ENCODE measurements at places on chromosomes 12 and 14.

- DNase-seq, result no peak
These were observed 4.8 kb downstream of the IFNG start for GRCh38 chr12:68154779-68155178.

DNA sequence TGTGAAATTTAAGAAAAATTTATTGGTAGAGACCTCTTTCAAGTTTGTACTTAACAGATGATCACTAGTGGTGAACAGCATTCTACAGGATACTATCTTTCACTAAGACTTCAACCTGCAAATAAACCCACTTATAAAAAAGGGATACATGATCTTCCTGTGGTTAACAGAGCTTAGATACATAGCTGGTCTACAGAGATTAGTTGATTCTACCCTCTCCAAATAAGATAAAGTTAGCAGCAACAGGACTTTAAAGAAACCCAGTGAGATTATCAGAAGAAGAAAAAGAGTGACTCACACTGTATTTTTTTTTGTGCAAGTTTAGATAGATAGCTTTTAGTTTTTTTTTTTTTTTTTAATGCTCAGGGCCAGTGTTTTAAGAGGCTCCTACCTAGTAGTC, 34.5 kb downstream of the USP44 start:
- no peak for DNase-seq

DNA sequence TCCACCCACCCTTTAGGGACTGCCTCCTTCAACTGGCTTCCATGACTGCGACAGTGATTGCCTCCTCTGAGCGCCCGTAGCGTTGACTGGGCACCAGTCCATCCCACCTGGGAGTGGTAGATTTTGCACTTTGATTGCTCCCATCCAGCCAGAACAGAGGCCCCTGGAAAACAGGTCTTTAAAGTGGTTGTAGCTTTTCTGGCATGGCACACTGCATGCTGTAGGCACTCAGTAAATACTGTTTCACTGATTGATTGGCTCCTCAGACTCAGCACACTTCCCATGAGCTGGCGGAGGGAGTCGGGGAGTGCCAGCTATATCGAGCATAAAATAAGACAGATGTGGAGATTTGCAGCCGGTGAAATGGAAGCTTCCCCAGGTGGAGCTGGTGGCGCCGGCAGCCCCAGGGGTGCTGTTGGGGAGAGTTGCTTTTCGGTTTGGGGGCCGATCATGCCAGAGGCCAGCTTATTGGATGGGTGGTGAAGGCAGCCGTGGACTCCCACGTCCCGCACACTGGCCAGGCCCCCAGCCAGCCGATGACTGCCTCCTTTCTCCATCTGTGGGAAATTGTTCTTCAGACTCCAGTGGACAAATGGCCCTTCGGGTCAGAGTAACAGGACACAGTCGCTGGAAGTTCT, 200.2 kb downstream of the TSPAN9 start:
- no peak for DNase-seq

DNA sequence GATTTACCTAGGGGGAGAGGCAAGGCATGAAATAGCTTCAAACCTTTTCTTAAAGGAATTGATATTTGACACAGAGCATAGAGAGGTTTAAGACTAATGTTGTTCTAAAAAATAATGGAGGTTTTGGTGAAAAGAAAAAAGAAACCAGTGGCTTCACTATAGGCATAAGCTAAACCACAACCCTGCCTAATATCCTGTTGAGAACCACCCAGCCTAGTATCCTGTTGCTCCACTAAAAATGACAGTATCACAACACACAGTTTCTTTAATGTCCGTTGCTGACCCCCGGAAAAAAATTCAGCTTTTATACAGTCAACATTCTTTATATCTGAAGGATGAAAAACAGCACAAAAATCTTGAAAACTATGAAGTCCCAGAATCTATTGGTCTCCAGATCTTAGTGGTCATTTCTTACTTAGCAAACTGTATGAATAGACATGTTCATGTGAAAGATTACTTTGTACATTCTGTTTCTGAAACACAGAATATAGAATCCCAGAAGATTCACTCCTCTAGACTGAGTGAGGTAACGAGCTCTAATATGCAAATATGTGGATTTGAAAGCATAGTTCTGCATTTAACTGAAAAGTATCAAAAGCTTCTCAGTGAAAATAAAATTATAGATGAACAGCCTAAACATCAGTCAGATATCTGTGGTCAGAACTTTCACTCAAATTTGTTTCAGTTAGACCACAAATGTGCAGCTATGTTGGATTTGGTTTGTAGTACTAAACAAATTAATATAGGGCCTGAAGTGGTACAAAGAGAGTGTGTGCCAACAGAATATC, 40.5 kb downstream of the GALC start:
- DNase-seq, result no peak

- DNase-seq, result no peak
These were observed 36.4 kb downstream of the MEG3 start for GRCh38 chr14:100862277-100862676.

DNA sequence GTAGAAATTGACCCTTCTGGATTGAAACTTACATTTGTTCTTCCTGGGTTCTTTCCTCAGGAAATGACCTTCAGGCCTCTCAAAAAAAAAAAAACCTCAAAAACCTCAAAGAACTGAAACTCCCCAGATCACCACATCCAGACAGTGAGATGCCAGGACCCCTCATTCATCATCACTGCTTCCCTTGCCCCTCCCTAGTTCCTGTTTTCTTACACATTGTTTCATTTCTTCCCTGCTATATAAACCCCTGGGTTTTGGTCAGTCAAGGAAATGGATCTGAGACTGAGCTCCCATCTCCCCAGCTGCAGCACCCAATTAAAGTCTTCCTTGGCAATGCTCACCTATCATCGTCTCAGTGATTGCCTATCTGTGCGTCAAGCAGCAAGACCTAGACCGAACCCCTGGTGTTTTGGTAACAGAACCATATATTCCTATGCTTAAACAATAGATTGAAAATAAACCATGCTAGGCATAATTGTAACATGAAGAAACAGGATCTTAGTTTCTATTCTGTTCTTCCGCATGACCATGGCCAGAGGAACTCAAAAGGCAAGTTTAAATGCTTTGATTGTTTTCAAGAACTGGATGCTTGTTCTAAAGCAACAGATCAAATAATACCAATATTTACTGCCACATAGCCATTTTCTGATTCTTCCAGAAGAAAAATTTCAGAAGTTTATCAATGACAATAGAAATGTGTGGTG, 108.0 kb upstream of the MAX start:
- DNase-seq, result no peak

DNA sequence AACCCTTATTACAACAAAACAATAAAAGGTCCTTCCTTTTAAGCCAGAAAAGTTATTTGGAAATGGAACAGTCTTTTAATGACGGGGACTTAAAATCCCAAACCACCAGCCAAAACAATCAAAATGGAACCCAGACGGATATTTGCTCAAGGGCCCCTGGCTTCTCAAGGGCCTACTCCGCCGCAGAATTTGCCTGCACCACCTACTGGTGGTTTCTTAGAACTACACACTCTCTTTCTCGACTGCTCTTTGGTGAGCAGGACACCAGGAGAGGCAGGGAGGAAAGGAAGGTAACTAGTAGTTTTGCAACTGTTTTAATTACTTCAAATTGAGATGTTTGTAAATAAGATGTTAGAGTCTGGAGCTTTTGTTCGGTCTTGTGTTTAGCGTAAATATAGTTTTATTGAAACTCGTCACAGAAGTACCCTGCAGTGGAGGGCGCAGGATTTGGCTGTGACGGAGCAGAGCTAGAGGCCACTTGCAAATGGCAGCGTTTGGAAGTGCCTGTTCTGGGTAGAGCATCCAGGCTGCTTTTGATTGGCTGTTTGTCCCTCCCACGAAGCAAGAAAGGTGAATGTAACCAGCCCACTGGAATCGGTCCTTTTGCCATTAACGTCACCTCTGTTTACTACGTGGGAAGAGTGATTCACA, 238.5 kb downstream of the CACNA1C start:
- peak; percentile 19 for DNase-seq

GRCh38 chr14:87899228-87899627, 93.8 kb downstream of the GALC start:
- no peak for DNase-seq

- no peak for DNase-seq
These were observed 167.4 kb downstream of the RPS29 start for GRCh38 chr14:49418789-49419188.

- DNase-seq, result no peak
These were observed 946 bp downstream of the DDX24 start for GRCh38 chr14:94079891-94080620.

DNA sequence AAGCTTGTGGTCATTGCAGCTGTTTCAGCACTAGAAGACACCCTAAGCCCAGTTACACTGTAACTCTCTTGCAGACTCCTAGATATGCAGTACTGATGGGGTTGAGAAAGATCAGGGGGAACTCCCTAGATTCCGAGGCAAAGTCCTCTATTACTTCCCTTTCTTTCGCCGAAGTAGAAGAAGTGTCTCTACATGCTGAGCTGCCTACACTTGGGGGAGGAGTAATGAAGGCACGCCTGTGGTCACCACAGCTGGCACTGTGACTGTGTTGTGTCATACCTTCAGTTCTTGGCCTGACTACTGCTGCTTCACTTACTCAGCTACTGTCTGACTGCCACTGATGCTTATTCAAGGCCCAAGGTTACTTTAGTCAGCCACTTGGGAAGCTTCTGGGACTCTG, 35.1 kb upstream of the RPL10L start:
- no peak for DNase-seq

DNA sequence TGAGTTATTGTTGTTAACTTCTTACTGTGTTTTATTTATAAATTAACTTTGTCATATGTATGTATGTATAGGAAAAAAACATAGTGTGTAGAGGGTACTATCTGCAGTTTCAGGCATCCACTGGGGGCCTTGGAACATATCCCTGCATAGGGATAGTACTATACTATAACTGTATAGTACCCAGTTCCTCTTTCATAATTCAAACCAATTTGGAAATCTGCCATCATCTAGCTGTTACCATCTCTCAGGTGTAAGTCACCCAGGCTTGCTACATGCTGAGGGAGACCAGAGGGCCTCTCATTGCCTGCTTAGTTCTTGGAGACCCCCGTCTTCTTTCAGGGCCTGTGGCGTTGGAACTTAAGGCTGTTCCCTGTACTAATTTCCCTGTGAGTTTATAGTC, 12.9 kb upstream of the DCD start:
- DNase-seq, result no peak

DNA sequence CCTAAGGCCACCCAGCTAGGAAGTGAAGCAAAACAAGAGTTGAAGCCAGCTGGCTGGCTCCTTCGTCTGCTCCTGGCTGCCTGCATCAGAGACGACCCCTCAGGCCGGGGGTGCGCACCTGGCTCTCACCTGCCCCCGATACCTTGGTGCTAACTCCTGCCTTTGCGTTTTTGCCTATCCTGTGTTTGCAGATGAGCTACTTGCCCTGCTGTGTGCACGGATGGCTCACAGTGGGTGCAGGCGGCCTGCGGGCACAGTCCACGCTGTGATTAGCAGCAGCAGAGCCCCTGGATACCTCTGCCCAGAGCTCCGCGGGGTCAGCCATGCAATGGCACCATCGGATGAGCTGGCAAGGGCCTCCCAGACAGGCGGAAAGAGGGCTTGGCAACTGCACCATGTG, 31.2 kb upstream of the FZD10 start:
- no peak for DNase-seq

DNA sequence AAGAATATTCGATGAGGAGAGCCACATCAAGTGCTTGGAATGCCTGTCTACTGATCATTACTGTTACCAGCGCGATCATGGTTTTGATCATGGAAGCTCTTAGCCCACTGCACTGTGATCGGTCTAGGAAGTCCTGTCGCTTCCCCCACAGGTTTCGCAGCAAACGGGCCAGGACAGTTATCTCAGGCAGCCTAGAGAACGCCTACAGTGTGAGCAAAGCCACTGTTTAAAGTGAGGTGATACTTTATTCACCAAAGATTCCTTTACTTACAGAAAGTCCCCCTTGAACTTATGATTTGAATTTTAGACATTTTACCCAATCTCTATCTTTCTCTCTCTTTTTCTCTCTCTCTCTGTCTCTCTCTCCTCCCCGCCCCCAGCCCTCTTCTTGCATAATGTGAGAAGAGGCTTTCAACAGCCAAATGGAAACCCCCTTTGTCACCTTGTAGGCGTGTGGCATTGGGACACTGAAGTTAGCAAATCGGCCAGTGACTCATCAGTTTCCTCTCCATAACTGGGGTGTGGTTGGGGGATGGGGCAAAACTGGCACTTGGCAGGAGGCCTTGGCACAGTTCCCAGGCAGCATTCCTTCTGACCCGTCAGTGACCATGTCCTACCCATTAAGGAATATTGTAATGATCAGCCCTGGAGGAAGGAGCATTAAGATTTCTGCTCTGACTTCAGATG, 214.8 kb downstream of the CHST11 start:
- peak; percentile 95 for DNase-seq

DNA sequence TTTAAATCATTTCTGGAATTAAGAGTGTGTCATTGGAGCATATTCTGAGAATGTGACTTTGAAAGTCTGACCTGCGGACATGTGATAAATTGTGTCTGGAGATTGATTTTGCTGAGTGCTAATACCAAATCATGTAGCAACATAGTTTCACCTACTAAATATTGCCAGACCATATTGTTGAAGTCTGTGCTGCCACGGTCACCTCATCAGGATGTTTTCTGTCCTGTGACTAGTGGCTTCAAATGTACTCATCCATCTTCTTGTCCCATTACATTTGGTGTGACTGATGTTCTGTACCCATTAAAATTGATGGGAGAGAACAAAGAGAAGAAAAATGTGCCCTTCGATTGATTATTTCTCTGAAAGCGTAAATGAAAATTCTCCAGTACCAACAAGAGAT, 265.3 kb downstream of the PDZRN4 start:
- DNase-seq, result no peak

- no peak for DNase-seq
These were observed 90.9 kb downstream of the KCNMB4 start for GRCh38 chr12:70456953-70457352.

DNA sequence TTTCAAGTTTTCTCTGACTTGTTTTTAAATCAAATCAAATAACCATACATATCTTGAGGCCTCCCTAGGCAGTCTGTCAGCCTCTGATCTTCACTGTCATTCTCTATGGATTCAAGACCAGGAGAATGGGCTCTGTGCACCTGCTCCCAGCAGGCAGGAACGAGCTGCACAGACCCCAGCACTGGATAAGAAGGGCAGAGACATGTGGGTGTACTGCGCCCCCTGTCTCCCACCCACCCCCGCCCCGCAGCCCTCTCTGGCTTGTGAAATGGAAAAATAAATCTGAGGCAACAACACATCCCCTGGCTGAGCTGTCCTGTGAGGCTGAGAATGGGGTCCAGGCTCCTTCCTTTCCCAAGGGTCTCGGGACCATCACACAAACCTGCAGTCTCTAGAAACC, 26.3 kb downstream of the CLMN start:
- DNase-seq, result no peak

DNA sequence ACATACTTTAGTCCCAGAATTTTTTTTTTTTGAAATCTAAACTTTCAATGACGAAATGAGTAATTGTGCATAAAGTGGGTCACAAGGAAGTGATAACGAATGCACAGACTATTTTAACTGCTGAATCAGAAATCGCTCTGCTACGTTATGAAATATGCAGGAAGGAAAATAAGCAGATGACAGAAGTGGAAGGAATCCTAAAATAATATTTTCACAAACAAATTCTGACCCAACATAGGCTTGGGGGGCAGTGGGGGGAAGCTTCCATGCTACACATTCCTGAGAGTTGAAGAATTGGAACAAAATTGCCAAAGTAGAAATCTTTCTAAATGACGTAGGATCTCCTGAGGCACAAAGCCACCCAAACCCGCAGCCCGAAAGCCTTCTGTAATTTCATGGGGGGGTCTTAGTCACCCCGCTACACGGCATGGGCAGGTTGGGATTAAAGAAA, 89.6 kb downstream of the ARF6 start:
- DNase-seq, result peak; percentile 25
